ENCODE measurements at places on chromosomes 7 and 10. TPM values are rescaled to one million over a fixed set of nuclear protein-coding genes. Genes with fewer than 3 reads are reported as not detected.
A peak's percentile ranks its signal among the peaks of the same experiment; 100 is the strongest.

The SLC26A3 gene
- 0.48 TPM for total RNA-seq

The RNF133 gene
- total RNA-seq, result not detected

The TLL2 gene
- total RNA-seq, result not detected

The XRCC2 gene
- total RNA-seq, result 8.2 TPM

The DYDC2 gene
- not detected for total RNA-seq

The CYP3A7 gene
- not detected for total RNA-seq

The SFMBT2 gene
- total RNA-seq, result 16.4 TPM

The AHR gene
- total RNA-seq, result 46.6 TPM

The SRRM3 gene
- 0.10 TPM for total RNA-seq

The IFIT3 gene
- total RNA-seq, result 3.9 TPM

- no peak for DNase-seq
Observed at GRCh38 chr10:93775356-93775755, 17.6 kb downstream of the LGI1 start.

DNA sequence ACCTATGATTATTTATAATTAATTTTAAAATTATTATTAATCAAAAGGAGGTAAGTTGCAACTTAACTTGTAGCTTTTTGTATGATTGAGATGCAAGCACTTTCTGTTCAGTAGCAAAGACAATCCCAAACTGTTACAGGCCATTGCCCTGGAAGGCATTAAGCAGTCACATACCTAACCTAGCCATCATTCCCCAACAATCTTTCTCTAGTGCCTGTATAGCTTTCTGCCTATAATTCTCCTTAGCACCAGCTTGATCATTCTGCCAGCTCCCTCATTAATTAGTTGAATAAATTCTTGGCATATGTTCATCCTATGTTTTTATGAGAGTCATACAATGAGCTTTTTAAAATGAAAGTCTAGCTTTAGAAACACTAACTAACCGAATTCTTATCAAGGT is 178.9 kb upstream of the TMEM106B start:
- no peak for DNase-seq

GRCh38 chr10:11164803-11165590 is 147.3 kb downstream of the CELF2 start:
- peak; percentile 53 for DNase-seq

- DNase-seq, result peak; percentile 70
Observed at GRCh38 chr10:119206603-119207365, 587 bp upstream of the GRK5 start.

DNA sequence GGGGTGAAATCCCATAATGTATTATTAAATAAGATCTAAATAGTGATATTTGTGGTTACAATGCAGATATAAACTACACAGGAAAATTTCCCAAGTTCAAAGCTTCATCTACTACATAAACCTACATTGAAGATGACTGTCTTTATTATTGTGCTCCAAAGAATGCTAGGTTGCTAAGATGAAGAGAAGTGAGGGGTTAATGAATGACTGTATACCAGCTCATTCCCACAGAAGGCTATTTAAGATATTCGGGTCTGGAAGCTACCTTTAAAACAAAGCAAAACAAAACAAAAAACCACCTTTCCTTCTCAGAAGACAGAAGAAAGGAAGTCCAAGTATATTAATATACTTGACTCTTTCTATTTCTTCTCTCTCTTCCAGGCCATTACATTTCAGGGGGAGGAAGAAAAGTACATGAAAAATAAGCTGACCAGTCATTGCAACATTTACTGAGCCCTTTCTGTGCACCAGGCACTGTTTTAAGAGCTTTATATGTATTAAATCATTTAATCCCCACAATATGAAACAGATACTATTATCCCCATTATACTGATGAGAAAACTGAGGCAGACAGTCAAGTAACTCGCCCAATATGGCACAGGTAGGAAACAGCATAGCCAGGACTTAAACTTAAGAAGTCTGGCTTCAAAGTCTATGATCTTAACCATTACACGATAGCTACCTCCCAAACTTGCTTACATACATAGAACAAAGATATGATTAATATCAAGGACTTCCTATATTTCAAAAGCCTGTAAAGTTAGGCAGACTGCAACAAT is 48.1 kb downstream of the TNPO3 start:
- no peak for DNase-seq

DNA sequence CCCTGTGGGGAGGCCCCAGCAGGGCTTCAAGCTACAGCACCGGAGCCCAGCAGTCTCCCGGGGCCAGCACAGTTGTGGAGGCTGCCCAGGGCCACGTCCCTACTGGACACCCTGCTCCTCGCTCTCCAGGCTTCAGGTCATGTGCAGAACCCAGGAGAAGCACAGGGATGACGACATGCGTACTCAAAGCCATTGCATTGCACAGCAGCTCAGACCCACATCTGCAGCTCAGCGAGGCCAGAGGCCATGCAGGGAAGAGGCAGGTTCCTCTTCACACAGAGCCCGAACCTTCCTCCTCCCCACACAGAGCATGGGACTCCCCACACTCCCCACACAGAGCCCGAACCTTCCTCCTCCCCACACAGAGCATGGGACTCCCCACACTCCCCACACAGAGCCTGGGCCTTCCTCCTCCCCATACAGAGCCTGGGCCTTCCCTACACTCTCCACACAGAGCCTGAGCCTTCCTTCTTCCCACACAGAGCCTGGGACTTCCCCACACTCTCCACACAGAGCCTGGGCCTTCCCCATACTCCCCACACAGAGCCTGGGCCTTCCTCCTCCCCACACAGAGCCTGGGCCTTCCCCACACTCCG is 12.3 kb downstream of the CFAP46 start:
- no peak for DNase-seq

- DNase-seq, result no peak
Observed at GRCh38 chr10:102266670-102267069, 21.3 kb downstream of the GBF1 start.

GRCh38 chr7:39910108-39910869 is 39.8 kb upstream of the CDK13 start:
- DNase-seq, result no peak

DNA sequence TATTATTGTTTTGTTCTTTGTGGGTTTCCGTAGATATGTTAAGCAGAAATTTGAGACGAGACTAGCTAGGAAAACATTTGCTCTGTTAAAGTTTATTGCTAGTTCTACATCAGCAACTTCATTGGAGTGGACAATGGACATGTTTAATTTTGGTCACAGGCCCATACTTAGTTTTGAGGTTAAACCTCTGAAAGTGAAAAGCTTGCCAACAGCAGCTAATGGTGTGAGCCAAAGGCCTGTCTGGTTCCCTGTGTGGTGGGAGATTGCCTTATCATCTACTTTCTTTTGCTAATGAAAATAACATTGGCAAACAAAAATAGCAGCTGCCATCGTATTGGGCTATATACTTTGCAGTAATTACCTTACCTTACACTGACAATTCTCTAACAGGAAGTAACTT is 388.4 kb upstream of the FZD8 start:
- no peak for DNase-seq

DNA sequence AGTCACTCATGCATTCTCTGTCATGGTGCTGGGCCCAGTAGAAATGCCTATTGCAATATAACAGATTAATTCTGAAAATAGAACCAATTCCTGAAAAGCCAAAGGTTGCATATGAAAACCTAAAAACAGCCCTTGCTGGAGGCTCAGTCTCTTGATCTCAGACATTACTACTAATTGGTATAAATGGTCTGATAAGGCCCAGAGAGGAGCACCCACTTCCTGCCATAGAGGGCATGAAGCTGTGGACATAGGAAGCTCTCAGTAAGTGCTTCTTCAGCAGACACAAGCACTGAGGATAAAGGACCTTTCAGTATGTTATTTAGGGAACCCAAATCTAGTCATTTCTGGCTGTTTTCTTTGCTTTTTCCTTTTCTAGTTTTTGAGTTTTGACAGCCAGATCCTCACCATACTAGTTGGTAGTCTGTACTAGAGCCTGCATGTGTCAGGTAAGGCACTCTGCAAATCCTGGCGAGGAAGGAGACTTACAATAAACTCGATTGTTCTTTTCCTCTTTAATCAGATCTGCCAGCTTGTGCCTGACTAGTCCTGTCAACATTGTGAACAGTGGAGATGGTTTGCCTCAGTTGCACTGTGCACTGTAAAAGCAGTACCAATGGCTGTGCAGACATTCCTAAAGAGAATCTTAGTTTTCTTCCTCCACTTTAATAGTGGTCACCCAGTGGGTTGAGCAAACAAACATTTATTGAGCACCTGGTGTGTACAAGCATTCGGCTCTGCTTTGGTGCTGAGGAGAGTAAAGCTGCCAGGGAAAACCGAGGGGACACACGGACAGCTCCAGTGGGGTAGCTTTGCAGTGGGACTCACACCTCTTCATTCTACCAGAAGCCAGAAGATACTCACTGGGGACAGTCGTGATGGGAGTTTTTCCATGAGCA is 140.9 kb downstream of the CHN2 start:
- no peak for DNase-seq

GRCh38 chr10:11864727-11865126 is 41.6 kb downstream of the PROSER2 start:
- DNase-seq, result no peak

- no peak for DNase-seq
Observed at GRCh38 chr10:77494327-77494726, 143.3 kb downstream of the KCNMA1 start.

- DNase-seq, result no peak
Observed at GRCh38 chr7:100620804-100621203, 8.5 kb downstream of the MOSPD3 start.

GRCh38 chr7:82690929-82691328 is 247.4 kb upstream of the CACNA2D1 start:
- no peak for DNase-seq

GRCh38 chr7:77415476-77415822 is 700 bp downstream of the GSAP start:
- DNase-seq, result peak; percentile 15

GRCh38 chr7:10266976-10267375 is 706.7 kb upstream of the PHF14 start:
- no peak for DNase-seq

DNA sequence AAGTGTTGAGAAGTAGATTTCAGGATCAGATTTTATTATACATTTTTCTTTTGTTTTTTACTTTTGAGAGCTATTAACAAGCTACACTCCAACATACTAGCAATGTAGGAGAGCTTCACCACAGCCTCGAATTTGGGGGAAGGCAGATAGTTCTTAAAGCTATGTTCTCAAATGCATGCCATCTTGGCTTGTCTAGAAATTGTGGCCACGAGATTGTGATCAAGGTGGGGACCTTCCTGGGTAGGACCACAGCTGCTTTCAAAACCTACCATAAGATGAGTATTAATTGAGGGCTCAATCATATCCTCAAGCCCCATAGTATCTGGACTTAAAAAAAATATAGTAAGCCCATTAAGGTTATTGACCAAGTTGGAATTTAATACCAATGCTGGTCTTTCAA is 27.9 kb upstream of the JAZF1 start:
- DNase-seq, result no peak

- DNase-seq, result no peak
Observed at GRCh38 chr10:89975771-89976170, 274.4 kb downstream of the KIF20B start.

DNA sequence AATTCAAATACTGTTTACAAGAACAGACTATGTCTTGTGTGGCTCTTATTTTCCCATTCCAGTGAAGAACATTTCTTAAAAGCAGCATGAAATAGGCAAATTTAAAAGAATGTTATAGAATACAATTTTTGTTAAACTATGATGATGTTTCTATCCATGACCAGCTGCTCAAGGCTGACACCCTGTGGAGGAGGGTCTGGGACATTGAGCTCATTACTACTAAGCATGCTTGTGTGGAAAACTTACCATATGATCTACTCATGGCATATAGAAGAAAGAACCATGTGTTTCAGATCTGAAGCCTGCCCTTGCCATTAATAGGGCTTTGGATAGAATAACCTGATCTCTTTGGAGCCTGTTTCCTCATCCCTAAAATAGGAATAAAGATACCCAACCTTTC is 125.0 kb downstream of the FOXP2 start:
- DNase-seq, result no peak

DNA sequence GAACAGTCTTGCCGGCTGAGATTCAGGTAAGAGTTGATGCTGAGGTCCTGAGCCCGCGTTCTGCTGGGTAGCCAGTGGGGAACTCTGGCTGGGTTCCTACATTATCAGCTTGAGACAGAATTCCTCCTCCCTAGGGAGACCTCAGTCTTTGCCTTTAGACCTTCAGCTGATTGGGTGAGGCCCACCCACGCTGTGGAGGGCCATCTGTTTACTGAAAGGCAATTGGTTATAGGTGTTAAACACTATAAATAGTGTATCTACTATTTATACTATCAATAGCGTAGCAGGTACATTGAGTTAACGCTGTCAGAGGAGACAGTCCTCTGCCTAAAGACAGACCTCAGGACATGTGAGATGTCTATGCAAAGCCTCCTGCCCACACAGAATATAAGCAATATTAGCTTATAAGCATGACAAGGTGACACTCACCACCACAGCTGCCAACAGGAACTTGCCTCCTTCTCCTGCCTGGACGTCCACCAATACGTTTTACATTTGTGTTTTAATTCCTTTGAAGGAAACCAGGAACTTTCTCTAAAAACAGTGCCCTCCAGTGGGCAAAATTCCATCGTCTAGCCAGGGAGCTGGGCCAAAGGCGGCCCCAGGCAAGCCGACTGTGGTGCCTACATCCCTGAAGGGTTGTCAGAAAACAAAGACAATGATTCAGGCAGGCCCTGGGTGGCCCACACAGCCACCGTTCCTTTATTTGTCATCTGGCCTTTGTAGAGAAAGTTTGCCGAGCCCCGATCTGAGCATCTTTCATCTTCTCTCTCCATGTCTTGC is 58.8 kb downstream of the INSIG1 start:
- no peak for DNase-seq

DNA sequence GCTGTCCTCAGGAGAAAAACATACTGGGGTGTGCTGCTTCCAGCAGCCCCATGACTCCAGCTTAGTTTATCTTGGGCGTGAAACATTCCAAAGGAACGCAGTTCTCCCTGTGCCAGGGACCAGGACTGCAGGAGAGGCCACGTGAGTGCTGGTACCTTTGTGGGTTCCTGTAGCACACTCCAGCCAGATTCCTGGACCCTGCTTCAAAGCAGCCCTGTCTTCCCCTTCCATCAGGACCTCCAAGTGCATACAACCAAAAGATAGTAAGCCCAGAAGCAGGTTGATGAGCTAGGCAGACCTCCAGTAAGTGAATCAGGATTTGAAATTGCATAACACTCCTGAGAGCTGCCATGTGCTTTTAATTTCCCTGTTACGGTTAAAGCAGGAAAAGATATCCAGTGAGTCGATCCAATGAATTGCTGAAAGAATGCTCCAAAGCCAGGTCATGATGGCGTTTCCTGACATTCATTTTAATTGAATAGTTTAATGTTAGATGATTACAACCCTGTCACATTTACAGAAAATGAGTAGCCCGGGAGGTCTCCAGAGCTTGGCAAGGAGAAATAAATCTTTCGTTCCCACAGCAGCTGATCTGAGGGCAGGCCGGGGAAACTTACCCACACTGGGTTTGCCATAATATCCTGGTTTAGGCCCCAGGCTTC is 38.9 kb upstream of the CPXM2 start:
- no peak for DNase-seq

- peak; percentile 28 for DNase-seq
Observed at GRCh38 chr10:133359554-133359971, 1.7 kb upstream of the FUOM start.

All from activated T-cell treated with anti-CD3 and anti-CD28 coated beads, Interleukin-2, amount 50 U/mL, for 4 hours (primary cell).